Right ventricle myocardium inferior (tissue), 1 donor: ENCODE measurements at places on chromosomes 12 and 14.

DNA sequence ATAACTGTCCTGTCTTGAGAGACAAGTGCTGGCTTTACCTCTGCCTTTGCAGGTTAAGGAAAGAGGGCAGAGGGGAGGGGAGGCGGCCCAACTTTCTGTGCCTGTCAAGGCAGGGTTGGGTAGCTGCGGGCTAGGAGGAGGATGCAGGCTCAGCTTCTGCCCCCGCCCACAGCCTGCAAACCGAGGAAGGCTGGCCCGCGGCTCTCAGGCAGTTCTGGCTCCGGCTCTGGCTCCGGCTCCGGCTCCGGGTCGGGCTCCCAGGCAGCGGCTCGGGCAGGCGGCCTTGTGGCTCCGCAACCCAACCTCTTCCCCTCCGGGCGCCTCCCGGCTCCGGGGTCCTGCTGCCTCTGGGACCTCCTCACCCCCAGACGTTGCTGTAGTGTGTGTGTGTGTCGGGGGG is 92.9 kb downstream of the TMEM30B start:
- DNase-seq: peak; percentile 74

- DNase-seq: no peak
These were observed 150.7 kb upstream of the CPM start for GRCh38 chr12:69083689-69084088.

GRCh38 chr12:85653731-85654455 is 182.3 kb downstream of the RASSF9 start:
- DNase-seq: no peak

DNA sequence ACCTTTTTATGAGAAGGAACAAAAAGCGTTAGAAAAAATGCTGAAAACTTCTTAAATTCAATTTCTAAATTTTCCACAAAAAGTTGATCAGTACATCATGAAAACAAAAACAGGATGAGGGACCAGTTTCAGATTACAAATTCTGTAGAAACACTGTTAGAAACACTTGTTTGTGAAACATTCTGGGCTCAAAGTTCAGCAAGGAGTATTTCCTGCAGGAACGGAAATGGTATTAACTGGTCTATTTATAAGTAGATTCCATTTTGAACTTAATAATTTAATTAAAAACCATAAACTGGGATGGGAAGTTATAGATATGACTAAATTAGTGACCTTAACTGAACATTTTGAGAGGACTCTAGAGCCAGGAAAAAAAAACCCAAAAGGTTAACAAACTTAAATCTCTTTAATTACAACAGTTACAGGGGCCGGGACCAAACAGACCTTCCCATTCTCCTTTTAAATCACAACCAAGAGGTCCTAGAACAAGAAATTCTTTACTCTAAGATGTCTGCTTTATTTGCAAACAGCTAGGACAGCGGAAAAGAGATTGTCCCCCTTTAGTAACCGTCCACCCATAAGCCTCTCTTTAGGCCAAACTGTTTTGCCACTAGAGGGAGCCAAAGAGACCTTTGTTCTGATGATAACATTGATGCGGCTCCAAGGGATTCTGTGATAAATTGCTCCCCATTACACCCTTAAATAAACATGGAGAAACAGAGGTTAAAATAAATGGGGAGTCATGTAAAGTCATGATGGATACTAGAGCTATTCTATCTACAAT is 69.0 kb upstream of the RERGL start:
- DNase-seq: no peak

DNA sequence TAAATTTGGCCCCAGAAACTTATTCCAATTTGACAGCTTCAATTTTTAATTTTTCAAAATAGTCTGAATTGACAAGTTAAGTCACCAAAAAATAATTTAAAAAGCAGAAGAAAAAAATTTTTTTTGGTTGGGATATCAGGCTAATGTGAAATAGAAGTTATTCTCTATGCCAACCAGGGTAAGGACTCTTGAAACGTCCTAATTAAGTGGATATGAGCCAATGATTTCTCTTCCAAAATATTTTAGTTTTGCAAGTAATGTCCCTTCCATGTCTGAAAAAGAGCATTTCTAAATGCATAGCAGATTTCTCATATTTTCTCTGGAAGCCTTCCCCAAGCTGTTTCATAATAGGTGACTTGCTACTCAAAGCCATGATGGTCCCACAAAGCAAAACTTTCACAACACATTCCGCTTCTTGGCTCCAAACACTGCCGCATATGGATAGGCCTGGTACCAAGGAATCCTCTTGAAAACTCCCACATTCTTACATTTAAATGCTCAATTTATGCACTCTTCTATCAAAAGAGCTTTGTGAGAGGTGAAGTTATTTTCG is 65.1 kb downstream of the SIX6 start:
- no peak for DNase-seq

DNA sequence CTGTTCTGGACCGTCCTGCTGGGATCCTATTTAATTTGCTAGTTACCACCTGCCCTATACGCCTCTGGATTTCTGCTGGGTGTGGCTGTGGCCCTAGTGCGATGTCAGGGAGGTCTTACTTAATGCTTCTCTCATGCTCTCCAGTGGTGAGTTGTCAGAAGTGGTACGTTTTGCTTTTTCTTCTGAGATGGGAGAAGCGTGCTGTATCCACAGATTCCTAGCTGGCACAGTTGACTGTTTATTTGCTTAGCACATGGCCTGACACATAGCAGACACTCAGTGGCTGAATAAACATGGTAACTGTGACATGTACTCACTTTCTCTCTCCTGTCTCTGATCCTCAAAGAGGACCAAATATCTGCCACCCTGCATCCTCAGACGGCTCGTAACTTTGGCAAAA is 107.3 kb downstream of the CACNA1C start:
- no peak for DNase-seq

GRCh38 chr12:87509237-87509820 is 519.9 kb downstream of the C12orf50 start:
- no peak for DNase-seq

- no peak for DNase-seq
These were observed 39.4 kb upstream of the BICDL1 start for GRCh38 chr12:119949594-119949993.

DNA sequence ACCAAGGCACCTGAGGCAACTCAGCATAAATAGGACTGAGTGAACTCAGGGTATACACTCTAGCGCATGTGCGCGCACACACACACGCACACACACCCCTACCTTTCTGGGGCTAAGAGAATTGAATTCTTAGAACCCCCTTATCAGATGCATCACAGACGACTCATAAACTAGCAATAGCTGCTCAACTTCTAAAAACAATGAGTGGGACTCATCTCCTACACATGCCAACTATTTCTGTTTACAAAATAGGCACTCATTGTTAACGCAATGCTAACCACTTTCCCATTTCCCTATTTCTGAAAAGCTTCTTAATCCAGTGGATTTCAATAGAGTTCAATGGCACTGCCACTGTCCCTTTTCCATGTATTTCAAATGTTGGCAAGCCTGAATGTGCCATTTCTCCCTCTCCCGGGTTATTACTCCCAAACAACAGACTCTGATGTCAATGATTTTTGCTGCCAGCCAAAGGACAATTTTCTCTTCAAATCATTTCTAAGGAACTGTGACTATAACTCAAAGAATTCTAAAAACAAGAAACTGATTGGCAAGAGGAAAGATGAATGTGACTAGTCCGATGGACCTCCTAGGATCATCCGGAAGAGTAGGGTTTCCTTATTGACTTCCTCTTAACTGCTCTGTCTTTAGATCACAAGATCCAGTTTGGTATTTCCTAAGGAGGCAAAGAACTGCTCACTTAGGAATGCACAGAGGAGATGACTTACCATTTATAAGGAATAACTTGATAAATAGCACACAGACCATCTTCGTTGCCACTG is 48.8 kb downstream of the SLC38A1 start:
- DNase-seq: no peak

DNA sequence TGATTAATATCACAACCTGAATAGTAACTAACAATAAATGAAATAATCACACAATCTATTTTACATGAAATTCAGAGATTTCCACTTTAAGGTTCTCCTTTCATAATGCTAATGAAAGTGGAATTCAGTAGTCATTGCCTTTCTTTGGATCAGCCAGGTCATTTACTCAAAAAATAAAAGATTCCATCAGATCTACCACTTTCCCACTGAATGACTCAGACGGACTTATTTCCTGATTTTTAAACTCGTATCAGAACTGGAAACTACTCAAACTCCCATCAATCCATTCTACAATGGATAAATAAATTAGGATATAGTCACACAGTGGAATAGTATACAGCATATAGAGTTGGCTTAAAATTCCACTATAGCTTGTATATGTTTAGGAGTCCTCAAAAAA is 237.1 kb downstream of the MED13L start:
- no peak for DNase-seq

DNA sequence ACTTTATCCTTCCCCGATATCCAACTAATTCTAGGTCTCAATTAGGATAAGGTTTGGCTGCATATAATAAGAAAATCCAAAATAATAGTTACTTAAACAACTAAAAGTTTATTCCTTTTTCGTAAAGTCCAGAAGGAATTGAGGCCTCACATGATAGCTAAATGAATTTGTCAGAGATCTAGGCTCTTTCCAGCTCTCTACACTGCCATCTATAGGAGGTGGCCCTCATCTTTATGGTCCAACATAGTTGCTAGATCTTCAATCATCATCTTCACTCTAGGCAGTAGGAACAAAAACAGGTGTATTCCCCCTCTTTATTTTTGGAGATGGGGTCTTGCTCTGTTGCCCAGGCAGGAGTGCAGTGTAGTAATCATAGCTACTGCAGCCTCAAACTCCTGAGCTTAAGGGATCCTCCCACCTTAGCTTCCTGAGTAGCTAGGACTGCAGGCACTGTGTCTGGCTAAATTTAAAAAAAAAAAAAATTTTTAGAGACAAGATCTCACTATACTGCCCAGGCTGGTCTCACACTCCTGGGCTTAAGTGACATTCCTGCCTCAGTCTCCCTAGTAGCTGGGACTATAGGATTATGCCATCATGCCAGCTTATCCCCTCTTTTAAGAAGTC is 46.5 kb upstream of the SAV1 start:
- DNase-seq: no peak

DNA sequence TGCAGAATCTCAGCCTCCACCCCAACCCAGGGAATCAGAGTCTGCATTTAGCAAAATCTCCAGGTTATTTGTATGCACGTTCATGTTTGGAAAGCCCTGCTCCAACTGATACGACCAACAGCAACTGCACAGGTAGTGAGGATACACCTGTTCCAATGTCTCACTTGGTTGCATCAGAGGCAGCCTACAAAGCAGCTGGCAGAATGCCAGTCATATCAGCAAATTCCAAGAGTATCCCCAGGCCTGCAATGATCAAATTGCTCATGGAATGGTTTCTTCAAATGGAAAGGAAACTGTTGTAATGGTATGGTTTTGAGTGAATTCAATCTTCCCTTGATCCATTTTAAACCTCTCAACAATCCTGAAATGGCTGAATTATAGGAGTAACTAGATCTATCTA is 75.4 kb downstream of the GRIP1 start:
- no peak for DNase-seq

DNA sequence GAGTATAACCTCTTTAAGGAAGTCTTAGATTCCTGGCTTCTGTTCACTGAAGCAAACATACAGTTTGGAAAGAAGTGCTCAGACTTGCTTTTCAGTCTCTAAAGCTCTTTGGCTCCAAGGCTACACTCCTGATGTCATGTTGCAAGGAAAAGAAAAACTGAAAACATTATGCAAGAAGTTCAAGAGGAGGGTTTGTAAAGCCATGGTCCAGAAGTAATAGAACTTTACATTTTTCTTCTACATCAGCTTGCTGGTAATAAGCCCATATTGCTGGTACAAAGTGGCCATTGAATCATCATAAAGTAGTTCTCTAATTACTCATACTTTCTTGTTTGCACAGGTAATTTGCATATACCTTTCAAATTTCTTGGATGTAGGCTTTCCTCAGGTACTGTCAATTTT is 83.6 kb downstream of the BBS10 start:
- DNase-seq: no peak

GRCh38 chr12:16526693-16527092 is 79.3 kb downstream of the LMO3 start:
- DNase-seq: no peak

- no peak for DNase-seq
These were observed 17.1 kb upstream of the HIGD1C start for GRCh38 chr12:50934981-50935807.

DNA sequence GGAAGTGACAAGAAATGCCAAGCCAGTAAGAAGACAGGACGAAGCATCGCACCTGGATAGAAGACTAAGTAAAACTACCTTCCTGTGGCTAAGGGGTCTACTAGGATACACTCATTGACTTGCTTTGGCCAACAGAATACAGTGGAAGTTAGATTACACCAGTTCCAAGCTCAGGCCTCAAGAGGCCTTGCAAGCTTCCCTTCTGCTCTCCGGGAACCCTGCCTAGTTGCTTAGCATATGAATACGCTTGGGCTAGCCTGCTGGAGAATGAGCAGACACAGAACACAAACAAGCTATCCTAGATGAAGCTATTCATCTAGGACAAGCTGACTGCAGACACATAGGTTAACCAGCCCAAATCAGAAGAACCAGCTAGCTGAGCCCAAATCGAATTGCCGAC is 97.0 kb downstream of the DPF3 start:
- no peak for DNase-seq

DNA sequence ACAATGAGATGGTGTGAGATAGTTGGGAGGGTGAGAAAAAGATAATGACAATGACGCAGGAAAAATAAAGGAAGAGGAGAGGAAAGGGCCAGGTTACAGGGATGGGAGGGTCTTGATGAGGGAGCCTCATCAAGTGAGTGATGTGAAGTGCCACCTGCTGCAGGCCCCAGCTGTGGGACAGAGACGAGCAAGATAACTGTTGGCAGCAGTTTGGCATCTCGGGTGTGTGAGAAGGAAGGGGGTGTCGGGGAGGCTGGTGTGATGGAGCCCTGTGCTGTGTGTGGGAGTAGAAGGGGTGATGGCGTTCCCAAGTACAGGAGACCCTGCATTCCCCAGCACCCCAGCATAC is 11.4 kb upstream of the TAC3 start:
- DNase-seq: no peak

DNA sequence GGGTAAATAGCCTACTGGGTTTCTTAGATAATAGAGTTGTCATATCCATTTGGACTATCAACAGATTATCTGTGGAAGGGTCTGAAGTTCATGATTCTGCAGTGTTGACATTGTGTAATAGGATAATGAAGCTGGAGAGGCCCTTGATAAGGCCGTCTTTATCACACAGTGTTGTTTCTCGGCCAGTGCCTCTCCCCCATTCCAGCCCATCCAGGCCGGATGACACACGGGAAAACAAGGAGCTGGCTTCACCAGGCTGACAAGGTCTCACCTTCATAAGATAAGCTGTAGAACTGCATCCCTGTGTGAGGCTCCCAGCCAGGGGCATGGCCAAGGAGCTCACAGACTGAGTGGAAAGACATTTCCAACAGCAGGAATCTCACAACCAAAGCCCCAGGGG is 8.7 kb upstream of the EML1 start:
- no peak for DNase-seq

- DNase-seq: no peak
These were observed 94.4 kb upstream of the PLEKHG7 start for GRCh38 chr12:92608151-92609091.

DNA sequence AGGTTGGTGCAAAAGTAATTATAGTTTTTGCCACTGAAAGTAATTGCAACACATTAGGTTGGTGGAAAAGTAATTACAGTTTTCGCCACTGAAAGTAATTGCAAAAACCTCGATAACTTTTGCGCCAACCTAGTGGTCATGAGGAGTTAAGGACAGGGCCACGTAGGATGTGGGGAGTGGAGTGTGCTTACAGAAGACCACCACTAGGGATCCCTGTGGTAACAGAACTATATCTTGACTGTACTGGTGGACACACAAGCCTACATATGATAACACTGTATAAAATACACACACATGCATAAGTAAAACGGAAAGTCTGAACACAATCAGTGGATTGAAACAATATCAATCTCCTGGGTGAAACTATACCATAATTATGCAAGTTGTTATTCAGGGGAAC is 187.4 kb upstream of the ABCD2 start:
- no peak for DNase-seq
